ENCODE measurements at places on chromosomes 3 and 15.

- no peak for DNase-seq
These were observed 12.2 kb downstream of the ZXDC start for GRCh38 chr3:126463521-126463920.

DNA sequence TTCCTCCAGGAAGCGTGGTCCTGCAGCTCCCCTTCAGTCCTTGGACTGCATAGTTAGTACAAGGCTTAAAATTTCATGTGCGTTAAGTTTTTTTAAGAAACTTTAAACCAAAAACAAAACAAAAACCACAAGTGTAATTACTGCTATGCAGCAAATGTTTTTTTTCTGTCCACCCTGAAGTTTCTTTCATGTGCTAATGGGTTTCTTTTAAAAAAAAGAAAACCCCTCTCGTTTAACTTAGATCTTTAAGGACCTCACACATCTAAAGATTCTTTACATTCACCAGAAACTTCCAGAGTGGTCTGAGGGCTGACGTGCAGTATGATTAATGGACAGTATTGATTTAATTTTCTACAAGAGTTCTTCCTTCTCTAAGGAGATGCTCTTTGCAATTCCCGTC is 72.0 kb upstream of the PYGO1 start:
- DNase-seq: no peak

DNA sequence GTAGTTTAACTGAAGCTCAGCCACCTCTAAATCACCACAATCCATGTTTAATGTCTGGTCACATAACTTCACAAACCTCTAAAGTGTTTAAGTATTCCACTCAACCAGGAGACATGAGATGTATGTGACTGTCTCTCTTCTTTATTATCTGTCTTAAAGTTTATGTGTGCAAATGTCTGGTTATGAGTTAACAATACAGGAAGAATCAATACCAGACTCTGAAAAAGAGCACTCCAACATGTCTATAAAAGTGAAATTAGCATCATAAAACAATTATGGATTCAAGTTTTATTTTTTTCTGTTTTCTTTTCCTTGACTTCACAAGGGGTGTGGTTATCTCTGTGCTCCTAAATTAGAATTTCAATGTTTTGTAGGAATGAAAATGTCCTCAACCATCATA is 44.8 kb upstream of the AGBL1 start:
- no peak for DNase-seq

DNA sequence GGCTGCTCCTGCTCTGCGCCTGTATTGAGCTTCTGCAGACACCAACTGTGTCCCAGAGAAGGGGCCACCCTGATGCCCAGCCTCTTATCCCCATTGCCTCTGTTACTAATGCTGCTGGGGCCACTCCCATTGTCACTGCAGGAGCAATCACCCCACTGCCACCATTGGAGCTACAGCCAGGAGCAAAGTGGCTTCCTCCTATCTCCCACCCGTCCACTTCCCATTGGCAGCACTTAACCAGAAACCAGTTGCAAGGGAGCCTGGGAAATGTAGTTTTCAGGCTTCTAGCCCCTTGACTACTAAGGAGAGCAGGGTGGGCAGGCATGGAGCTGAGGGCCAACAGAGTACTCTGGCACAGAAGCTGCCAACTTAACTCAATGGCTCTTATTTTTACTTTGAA is 55.9 kb upstream of the KLF13 start:
- peak; percentile 82 for DNase-seq

GRCh38 chr15:87401973-87402372 is 854.6 kb downstream of the NTRK3 start:
- peak; percentile 32 for DNase-seq

- no peak for DNase-seq
These were observed 176.7 kb upstream of the CADPS start for GRCh38 chr3:63051920-63052319.

DNA sequence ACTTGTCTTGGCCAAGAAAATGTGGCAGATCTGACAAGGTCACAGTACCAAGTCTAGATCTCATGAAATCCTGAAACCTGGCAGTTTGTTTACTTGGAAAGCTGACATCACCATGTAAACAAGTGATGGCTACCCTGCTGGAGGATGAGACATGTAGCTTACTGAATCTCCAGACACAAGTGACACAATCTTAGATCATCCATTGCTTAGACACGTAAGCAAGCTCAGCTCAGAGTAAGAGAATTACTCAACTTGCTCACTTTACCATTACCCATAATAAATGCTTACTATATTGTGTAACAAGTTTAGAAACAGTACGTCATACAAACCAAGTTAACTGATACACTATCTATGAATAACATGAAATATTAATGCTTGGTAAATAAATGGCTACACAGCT is 263.8 kb downstream of the TBC1D5 start:
- no peak for DNase-seq

DNA sequence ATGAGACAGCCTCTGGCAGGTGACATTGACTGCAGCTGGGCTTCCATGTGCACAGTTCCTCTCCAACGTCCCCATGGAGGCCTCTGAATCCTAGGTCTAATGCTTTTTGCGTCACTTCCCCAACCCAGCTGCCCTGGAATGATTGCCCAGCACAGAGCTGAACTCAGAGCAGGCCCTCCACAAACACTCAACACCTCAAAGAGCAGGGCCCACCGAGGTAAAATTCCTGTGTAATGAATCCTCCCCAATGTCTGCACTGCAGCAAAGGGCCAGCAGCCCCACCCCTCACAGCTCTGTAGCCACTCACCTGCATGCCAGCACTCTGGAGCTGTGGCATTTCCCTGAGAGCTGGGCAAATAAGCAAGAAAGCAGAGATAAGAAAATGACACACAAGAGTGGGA is 42.6 kb upstream of the DUSP7 start:
- DNase-seq: no peak

DNA sequence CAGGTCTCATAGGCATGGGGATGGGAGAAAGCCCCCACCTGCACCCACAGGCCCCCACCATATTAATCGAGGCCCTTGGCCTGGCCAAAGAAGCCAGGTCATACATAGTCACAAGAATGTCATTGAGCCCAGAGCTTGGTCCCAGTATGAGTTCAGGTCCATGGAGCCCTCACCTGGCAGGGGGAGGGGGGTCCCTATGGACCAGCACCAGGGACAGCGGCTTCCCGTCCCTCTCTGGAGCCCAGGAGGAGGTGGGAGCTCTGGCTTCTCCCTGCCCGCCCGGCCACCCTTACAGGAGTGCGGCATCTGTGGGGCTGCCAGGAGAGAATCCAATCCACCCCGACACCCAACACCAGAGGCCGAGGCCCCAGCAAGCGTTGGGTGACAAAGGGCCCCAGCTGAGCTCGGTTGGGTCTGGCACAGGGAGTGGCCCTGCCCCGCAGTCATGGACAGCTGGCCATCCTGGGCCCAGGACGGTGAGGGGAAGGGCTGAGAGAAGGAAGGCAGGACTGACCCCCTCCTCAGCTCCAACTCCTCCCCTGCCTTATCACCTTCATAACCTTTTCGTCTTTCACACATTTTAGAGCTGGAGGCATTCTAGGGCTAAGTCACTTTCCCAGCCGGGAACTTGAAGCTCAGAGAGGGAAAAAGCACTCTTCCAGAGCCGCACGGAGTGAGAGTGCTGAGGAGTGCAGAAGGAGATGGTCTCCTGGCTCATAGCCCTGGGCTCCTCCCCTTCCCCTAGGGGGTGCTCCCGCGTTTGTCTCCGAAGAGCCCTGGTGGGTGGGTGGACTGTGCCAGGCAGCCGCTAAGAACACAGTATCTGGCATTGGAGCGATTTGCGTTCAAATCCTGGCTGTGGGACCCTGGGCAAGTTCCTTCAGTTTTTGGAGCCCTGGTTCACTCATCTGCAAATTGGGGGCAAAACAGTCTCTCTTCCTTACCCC is 54.6 kb downstream of the ATP2B2 start:
- no peak for DNase-seq

GRCh38 chr3:150260398-150260710 is 147.7 kb upstream of the TSC22D2 start:
- DNase-seq: no peak

GRCh38 chr3:3015185-3016089 is 94.7 kb downstream of the IL5RA start:
- no peak for DNase-seq

DNA sequence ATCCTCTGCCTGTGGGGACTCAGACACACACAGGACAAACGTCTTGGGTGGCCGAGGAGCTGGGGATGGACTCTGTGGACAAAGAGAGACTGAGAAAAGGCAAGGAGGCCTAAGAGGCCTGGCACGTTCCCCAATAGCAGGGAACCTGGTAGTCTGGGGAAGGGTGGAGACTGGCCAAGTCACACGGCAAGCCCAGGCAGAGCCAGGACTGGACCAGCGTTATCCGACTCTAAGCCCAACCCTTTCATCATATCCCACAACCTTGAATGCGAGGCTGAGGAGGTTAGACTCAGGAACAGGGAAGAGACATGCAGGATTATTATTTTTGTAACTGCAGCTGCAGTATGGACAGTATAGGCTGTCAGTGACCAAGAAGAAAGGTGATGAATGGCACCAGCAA is 53.4 kb downstream of the SLC6A11 start:
- DNase-seq: no peak

GRCh38 chr3:134665243-134665642 is 14.4 kb upstream of the KY start:
- no peak for DNase-seq

DNA sequence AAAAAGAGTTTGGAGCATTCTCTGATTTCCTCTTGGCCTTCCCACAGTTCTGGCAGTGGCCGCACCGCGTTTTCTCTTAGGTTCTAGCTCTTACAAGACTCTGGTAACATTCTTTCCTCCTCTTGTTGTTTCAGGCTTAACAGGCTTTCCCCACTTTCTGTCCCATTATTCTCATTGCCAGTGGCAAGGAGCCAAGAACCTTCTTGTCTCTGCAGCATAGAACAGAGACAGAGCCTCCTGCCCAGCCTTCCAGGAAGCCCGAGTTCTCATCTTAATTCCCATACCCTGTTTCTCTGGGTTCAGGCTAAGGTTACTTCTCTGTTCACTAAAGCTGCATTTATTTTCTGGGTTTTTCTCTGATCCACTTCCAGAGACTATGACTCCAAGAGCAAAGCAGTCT is 61.1 kb downstream of the DUT start:
- no peak for DNase-seq

DNA sequence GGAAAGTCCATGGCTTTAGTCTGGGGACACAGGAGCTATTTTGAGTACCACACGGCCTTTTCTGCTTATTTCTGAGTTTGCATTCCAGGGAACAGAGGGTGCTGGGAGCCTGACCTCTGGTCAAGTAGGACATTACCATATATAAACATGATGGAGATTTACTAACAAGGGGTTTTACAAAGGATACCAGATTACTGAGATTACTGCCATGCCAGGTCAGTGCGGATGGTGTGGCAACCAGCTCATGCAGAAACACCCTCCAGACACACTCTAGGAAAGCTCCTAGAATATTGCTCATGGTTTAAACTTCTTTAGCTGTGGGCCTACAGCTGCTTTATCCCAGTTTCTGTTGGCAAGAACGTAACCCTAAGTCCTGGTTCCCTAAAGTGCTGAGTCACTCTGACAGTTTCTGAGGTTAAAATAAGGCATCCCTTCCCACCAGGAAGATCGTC is 54.3 kb upstream of the AGTR1 start:
- DNase-seq: no peak

DNA sequence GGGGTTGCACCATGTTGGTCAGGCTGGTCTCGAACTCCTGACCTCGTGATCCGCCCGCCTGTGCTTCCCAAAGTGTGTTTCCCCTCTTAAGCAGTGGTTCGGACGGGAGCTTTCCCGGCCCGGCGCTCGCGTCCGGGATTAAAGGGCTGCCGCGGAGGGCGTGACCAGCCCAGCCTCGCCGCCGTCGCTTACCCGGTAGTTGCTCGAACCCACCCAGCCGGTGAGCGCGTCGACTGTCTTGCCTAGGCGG is 513 bp downstream of the CLASP2 start:
- DNase-seq: peak; percentile 69

GRCh38 chr3:126226374-126226773 is 46.0 kb upstream of the ALDH1L1 start:
- no peak for DNase-seq

DNA sequence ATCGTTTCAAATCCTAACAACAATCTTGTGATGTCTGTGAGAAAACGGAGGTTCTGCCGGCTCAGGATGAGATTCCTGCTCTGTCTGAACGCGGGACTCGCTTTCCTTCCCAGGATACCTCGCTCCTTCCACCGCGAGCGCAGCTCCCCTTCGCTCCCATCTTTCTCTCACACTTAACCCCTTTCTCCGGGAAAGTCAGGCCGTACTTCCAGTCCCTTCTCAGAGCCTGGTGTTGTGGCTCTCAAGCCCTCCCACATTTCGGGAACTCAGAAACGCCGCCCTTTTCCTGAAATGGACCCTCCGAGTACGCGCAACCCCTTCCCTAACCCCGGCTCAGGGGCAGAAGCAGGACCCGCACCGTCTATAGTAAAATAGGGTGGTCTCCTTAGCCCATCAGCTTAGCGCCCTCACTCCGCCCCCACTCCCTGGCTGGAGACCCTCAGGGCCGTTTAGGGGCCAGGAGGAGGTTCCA is 378 bp upstream of the FEM1B start:
- DNase-seq: no peak
